ENCODE measurements at places on chromosomes 3 and 15.

DNA sequence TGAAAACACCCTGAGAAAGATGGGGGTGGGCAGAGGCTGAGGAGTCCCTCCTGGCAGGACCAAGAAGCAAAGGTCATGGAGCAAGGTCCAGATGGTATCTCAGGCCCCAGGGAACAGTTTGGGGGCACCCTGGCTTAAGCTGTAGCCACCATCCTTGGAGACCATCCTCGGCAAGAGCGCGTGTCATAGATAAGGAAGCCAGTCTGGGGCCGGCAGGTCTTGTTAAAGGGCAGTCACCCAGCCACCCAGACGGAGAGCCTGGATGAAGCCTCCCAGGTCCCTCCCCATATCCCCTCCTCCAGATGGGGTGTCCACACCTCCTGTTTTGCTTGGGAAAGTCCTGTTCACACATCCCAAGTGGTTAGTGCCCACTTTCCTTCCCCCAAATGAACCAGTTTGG lies 191.1 kb downstream of the KLF13 start:
- DNase-seq = no peak

- DNase-seq = peak; percentile 24
These were observed 56.3 kb upstream of the FSTL1 start for GRCh38 chr3:120506828-120507774.

DNA sequence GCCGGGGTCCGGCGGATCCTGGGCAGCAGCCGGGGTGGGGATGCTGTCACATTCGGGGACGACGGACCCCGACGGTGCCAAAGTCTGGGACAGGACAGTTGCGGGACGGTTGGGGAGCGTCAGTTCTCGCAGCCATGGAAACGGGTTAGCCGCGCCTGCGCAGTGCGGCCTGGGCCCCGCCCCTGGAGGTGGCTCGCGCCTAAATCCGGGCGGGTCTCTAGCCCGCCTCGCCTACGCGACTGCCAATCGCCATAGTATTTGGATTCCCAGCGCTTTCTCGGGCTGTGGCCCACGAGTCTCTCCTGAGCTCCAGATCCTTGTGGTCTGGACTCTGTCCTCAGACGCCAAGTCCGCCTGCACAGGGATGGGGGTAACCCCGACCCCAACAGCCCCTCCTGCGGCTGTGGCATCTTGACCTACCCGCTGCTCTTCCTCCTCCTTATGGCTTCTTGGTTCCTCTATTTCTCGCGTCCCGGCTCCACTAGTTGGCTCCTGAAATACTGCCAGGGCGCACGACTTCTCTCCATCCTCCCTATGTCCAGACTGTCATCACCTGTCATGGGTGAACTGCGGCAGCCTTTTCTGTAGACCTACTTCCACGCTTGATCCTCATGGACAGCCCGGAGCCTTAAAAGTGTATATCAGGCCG lies at the start of gene ZMYND10:
ZMYND10 (minus strand) TSS at position 147 of the 649 bp plus-strand sequence. CDS start 153 bp downstream, outside the sequence.
- DNase-seq = no peak

- no peak for DNase-seq
These were observed 32.8 kb upstream of the MELTF start for GRCh38 chr3:197062446-197062845.

GRCh38 chr3:12990781-12991480 lies 82.3 kb downstream of the IQSEC1 start:
- no peak for DNase-seq

DNA sequence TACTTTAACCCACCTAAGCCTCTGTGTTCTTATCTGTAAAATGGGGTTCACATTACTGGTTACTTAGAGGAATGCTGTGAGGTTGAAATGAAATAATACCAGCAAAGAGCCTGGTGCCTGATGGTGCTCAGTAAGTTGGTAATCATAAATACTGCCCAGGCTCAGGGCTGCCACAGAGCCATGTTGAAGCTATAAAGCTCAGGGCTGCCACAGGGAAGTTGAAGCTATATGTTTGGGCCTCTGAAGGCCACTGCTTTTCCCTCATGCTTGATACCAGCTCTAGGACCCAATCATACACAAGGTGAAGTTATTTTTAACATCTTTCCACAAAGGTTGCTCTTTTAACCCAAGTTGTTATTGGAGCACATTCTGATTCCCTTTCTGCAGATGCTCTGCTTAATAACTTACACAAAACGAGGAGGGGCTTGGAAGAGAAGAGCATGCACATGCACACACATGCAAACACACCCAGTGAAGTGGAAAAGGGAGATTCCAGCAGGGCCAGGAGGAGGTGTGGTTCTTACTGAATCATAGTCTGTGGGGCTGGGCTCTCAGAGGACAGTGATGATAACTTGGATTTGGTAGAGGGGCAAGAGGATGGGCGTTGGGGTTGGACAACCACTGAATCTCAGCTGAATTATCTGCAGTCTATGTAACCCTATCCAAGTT lies 17.4 kb downstream of the PARP14 start:
- no peak for DNase-seq

GRCh38 chr3:70028361-70028760 lies 28.8 kb downstream of the SAMMSON start:
- DNase-seq = peak; percentile 63

GRCh38 chr3:162534431-162534830 lies 1037.8 kb downstream of the OTOL1 start:
- no peak for DNase-seq

GRCh38 chr3:150081084-150081483 lies 110.4 kb upstream of the PFN2 start:
- DNase-seq = no peak

DNA sequence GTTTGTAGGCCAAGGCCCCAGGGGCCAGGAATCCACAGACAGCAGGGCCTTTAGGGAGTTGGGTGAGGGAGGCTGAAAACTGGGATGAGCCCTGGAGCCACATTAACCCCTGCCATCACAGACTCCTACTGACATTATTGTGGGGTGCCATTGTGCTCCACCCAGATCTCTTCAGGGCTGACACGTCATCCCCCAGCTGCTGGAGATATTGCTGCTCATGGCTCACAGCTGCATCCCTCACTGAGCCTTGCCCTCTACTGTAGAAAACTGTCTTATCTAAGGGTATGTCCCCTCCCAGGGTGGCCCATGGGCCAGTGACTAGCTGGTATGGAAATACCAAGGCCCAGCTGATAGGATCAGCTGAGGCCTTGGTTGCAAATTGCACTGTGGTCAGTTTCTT lies 87.3 kb upstream of the PRR23C start:
- DNase-seq = no peak

DNA sequence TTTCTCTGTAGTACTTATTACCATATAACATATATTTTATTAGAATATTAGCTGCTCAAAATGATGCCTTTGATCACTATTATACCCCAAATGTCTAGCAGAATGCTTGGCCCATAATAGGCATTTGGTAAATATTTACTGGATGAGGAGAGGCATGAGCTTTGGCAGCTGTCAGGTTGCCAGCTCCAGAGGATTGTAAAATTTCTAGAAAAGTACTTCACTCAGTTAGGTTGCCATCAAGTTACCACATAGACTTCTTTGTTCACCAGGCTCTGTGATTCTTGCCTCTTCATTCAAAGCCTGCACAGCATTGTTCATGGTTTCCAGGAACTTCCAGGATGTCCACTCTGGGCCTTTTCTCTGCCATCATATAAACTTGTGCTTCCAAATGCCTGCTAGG lies 582.8 kb downstream of the PDCD6IP start:
- DNase-seq = no peak

DNA sequence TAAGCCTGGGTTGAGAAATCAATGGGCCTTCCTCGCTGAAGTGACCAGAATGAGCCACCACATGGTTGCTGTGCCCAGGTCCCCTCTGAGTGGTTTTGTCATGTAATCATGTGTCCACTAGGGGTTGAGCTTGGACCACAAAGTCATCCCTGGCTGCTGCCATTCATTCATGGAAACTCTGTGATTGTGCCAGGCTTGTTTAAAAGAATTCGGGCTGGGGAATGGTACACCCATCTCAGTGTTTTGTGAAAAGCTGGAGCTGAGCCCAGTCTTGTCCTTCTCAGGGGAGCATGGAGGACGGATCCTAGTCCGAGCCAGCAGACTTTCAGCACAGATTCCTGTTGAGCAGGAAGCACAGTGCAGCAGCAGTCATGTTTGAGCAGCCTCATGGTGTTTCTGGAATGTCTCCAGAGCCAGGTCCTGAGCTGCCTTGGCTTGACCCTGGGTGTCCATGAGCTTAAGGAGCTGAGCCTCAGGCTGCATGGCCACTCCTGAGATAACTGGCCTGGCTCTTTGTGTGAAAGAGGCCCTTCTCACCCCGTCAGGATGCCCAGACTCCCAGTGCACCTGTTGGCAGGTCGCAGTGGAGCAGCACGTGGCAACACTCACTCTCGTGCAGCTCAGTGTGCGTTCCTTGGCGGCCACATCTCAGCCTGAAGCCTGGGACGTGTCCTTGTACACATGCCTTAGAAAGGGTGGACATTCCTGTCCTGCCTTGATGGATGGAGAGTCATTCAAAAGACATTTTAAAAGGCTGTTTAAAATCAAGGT lies 260.3 kb upstream of the TPM1 start:
- no peak for DNase-seq

DNA sequence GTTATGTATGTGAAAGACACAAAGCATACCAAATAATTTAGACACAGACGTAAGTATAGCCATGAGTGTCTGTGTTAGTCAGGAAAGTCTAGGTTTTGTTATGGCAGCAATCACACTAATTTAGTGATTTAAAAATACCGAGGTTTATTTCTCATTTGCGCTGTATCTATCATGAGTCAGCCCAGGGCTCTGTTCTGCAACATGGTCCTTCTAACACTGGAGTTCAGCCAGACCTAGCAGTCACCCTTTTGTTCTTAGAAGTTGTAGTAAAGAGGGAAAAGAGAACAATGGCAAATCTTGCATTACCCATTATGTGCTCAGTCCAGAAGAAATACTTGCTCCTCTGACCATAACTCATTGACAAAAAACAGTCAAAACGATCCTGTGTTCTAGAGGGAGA lies 311.5 kb downstream of the NLGN1 start:
- no peak for DNase-seq

GRCh38 chr15:78211189-78211921 lies 23.0 kb downstream of the ACSBG1 start:
- DNase-seq = no peak

DNA sequence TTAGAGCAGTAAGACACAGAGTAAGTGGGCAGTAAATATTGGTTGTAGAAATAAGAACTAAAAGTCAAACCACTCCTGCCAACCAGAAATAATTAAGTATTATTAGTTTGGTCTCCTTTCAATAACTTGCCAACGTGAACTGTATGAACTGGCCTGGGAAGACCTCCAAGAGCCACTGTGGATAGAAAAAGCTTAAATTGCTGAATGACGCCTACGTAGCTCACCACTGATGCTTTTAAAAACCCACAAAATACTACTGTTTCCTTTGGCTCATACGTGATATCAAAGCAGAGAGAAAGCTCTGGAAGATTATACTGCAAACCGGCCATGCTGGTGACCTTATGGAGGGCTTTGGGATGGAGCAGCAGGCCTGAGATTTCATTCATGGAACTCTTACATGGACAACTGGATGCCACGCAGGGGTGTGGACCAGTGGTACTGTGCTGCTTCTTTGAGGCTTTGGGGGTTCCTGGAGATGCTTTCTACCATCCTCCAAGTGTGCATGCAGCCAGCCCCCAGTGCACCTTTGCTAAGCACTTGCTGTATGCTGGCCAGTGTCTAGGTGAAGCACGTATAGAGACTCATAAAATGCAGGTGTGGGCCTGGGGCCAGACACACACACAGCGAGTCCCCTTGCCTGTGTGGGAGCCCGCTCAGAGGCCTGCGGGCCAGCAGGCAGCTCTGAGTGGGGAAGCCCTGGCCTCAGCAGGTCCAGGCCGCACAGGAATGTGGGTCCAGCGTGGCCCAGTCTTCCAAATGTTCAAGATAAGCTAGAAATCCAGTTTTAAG lies 66.8 kb downstream of the ABTB1 start:
- DNase-seq = no peak

GRCh38 chr3:116056280-116056679 lies 389.0 kb downstream of the LSAMP start:
- no peak for DNase-seq

DNA sequence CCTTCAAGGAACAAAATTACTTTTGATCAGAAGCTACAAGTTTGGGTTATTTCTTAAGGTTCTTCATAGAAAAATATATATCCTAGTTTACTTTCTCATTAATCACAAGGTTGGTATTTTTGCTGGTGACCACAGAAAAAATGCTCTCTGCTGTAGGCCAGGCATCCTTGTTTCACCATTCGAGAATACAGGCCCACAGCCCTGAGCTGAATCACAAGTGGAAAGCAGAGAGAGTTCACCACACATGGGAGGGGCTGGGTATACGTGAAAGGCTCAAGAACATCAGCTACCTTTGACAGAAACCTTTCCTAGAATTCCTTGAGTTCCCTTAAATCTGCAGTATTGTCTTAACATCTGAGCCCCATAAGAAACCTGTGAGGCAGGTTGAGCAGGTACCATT lies 23.2 kb downstream of the CPEB1 start:
- no peak for DNase-seq

DNA sequence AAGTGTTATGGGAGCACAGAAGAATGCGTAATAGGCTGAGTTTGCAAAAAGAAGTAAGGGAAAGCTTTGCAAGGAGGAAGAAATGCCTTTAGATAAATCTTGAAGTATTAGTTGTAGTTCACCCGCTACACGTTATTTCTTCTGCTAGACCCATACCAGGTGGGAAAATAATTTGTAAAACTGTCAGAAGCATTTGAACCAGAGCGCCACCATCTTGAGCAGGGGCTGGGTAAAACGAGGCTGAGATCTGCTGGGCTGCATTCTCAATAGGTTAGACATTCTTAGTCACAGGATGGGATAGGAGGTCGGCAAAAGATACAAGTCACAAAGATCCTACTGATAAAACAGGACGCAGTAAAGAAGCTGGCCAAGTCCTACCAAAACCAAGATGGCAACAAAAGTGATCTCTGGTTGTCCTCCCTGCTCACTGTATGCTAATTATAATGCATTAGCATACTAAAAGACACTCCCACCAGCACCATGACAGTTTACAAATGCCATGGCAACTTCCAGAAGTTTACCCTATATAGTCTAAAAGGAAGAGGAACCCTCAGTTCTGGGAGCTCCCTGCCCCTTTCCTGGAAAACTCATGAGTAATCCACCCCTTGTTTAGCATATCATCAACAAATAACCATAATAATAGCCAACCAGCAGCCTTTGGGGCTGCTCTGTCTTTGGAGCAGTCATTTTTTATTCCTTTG lies 50.0 kb upstream of the ZNF280D start:
- no peak for DNase-seq

DNA sequence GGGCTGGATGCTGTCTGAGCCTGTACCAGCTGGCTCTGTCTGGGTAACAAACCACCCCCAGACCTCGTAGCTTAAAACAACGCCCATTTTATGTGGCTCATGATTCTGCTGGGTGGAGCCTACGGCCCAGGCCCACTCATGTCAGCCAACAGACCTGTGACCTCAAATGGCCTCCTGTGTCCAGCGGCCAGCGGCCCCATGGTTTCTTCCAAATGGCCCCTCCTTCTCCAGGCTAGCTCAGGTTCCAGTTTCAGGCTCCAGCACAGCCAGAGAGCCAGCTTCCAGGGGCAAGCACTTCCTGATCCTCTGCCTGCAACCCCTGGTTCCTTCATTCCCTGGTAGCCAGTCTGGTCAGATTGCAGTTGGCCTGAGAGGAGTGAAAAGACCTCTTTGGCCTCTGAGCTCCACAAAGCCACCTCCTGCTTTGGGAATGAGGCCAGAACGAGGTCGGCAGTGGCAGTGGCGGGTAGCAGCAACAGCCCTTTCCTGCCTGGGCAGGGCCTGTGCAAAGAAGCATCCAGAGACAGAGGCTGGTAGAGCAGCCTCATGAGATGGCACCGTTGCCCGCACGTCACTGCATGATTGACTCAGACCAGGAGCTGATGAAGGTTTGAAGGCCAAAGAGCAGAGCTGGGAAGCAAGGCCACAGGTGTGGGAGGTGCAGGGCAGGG lies 21.0 kb upstream of the PLXNA1 start:
- DNase-seq = no peak

Data from SK-N-MC (cell line).